ENCODE measurements at places on chromosomes 7 and 10.

DNA sequence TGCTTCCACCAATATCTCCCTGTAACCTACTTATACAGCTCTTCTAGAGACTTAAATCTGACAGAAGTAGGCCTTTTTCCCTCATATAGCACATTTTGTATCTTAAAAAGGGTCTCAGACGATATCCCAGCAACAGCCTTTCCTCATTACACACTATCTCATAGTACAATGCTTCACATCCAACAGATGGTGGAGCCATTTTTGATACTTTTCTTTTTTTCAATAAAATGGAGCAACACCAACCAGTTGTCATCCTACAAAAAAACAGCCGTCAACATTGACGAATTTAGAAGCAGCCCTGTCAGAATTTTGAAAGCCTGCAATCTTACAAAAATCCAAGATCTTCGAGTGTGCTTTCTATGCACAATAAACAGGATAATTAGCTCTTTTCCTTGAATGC, 145.9 kb upstream of the NEBL start:
- DNase-seq = no peak

DNA sequence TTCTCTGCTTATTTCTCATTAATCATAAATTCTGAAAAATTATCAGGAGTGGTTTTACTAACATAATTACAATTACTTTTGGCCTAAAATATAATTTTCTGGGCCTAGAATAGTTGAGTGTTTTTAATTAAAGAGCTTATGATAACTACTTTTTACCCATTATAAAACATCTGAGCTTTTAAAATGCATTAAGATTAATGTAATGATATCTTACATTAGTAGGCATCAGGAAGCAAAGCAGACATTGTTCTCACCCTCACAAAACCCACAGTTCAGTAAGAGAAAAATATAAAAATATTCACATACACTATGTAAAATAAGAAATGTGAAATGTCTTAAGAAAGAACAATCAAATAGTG, 443.7 kb upstream of the SEMA3A start:
- no peak for DNase-seq

- DNase-seq = peak; percentile 15
Observed at GRCh38 chr7:118202061-118202460, 18.1 kb downstream of the LSM8 start.

DNA sequence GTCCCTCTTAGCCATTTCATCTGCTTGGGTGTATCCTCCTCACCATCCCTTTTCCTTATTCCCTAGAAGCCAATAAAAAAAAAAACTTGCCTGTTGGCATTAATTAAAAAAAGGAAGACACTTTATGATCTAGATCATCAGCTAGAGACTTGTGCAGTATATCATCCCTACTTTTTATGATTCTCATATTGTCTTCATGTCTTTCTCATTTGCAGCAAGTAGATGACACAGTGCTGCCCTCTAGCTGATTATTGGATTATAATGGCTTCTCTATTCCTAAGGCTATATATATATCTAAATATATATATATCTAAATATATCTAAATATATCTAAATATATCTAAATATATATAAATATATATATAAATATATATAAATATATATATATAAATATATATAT, 272.4 kb upstream of the LRGUK start:
- DNase-seq = peak; percentile 82

- no peak for DNase-seq
Observed at GRCh38 chr10:76469675-76470074, 1038.3 kb downstream of the LRMDA start.

DNA sequence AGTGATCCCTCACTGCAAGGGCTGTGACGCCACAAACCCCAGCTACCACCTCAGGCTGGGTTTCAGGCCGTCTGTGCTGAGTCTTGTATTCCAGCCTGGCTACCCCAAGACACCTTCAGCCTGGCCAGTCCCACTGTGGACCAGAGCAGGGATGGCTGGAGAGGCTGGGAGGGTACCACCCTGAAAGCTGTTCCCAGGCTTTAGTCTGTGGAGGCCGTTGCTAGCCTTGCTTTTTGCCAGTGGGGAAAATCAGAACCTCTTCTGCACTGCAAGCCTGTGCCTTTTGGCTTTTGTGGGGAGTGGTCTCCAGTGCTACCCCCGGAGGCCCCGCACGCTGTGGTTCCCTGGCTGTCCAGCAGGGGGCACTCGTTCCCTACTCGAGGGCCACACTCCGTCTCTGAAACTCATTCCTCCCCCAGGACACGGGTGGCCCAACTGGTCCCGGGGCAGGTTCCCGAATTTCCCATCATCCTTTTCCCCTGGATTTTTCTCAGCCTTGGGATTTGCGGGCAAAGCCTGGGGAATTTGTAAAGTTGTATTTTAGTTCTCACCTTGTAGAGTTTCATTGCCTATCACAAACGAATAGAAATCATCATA, 128.4 kb upstream of the BTBD16 start:
- DNase-seq = peak; percentile 80

DNA sequence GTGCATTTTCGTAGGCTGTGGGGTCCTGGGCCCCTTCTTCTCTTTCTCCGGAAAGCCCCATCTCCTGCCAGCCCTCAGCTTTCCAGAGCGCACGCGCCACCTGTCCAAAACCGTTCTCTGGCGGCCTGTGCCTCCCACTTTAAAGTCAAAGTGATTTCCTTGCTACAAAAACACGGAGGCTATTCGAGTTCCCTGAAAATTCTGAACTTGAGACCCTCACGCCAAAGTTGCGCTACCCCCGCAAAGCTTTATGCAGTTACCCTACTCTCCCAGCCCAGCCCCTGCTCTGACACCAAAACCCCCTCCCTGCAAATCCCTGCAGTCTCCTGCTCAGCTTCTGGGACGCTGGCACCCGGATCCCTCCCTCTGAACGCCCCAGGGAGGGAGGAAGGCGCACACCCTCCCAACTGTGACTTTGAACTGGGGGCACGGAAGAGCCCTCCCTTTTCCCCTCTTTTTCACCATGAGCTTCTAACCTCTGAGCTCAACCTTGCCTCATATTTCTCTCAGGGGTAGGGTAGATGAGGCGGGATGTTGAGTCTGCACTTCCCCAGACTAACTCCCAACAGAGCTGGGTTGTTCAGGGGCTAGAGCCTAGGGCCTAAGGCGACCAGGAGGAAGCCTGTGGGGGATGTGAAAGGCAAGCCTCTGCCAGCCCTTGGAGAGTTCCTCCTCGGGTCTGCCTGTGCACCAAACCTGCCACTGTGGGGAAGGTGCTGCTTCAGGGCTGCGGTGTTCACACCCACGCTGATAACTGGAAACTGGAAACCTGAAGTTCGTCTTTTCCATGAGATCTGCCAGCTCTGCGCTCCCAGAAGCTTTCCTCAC, 2.7 kb upstream of the PAX4 start:
- DNase-seq = no peak

DNA sequence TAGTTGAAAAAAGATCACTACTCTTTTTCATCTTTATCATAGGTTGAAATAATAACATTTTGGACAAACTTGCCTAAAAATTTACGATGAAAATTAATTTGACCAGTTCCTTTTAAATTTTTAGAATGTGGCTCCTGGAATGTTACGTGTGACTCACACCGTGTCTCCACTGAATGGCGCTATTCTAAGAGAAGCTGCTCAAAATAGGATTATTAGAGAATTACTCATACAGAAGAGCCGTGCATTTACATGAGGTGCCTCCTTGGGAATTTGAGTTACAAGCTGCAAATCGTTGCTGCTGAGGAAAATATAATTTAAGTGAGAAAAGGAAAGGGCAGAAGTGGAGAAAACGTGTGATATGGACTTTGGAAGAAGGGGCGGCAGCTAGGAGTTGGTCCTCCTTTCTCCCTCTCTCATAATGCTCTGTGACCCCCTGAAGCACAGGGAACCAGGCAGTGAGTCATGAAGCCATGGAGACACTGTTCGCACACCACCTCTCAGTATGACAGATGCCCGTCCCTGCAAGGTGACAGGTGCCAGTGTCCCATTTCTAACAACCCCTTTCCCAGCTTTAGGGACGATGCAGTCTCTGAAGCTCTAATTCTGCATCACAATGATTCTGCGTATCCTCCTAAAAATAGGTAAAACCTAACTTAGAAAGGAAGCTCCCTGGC, 323.2 kb upstream of the COBL start:
- no peak for DNase-seq

GRCh38 chr7:119630406-119630969, 642.5 kb upstream of the KCND2 start:
- no peak for DNase-seq

- DNase-seq = no peak
Observed at GRCh38 chr7:55260171-55260570, 105.0 kb upstream of the LANCL2 start.

DNA sequence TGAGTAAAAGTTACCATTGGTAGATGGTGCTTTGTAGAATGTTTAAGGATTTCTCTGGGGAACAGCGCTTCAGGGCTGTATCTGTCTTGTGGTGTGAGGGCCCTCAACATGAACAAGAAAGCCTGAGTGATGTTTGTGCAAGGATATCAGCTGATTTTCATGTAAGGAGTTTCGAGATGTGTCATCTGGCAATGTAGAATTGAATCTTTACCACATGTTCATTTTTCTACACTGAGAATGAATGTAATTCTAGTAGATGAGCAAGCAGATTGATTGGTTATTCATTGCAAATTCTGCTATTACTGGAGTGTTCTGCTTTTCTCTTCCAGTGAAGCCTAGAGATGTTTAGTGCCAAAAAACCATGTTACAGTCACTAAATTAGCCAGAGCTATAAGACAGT, 87.7 kb downstream of the ST7 start:
- no peak for DNase-seq

DNA sequence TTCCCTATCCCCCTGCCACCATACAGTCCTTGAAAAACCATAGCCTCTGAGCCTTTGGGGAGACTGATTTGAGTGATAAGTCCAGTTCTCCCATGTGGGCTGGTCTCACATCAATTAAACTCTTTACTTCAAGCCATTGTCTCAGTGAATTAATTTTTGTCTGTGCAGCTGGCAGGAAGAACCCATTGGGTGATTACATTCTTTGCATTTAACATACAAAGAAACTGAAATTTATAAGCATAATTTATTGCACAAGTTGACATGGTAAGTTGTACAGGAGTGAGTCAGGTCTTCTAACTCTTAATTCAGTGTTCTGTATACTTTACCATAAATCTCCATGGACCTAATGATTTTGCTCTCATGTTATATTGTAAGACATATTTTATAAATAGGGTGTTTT, 1613.0 kb upstream of the LRRTM3 start:
- DNase-seq = no peak

DNA sequence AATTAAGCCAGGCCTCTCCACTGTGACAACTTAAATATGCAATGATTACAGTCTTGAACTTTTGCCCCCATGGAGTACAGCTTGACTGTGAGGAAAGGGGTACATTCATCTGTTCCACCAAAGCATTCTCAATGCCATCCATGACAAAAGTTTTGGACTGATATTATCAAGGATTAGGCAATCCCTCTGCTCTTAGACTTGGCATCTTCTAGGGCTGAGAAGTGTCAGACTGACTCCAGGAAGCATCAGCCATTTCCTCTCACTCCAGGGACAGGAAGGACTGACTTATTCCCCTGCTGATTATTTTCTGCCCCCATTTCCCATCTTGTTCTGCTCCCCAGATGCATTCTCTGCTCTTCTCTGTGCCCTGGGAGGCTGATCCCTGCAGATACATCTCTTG, 69.7 kb downstream of the ZNF365 start:
- DNase-seq = no peak

DNA sequence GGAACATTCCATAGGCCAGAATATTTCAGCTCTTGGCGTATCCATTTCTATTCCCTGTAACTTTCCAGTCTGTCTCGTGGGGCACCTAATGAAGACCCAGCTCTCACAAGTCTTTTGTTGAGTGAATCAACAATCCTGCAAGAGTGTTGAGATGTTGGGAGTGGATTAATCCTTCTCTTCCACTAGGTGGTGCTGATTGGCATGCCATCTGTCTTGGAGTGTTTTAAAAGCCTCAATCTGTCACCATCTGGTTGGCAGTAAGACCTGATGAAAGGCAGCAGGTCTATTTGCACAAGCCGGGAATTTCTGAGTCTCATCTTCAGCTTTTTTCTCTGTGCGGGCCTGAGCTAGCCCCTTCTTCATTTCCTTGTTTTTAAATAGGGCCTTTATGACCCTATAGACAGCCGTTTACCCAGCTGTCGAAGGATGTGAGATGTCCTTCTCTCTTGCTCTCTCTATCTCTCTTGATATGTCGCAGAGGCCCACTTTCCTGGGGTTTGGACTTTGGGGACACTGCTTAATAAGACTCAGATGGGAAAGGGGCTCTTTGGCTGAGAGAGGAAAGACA, 180.5 kb downstream of the ZNF365 start:
- DNase-seq = peak; percentile 38
